ENCODE measurements at places on chromosomes 1 and 21.

- H3K4me3 ChIP-seq, result no peak overlapping the region
- peaks cover 2% of the 10 kb centered on the region for H3K4me1 ChIP-seq
- no peak overlapping the region for H3K27ac ChIP-seq
- H3K36me3 ChIP-seq, result no peaks in the 10 kb centered on the region
Measured at GRCh38 chr21:31489726-31490125, 145.7 kb upstream of the TIAM1 start.

DNA sequence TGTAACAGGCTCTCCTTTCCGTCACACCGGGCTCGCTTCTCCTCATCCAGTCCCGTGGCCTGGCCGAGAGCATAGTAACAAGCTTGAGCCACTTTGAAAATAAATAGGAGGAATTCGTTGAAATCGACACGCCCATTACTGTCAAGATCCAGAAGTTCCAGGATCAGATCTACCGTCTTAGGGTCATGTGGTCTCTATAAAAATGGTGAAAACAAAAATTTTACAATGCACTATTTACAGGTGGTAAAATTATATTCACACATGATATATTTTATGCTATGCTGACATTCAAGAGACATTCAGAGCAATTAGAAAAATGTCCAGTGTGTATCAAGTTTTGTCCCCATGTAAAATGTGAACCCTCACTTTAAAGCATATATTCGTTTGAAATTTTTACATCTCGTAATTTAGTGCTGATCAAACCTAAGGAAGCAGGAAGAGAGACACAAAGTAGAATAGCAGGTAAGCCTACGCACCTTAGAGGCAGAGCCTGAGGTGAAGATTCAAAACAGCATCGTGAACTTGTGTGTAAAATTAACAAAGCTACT lies 2.3 kb downstream of the TCHH start:
- no peaks in the 10 kb centered on the region for H3K36me3 ChIP-seq
- H3K27me3 ChIP-seq, result peaks cover 19% of the 10 kb centered on the region
- no peak overlapping the region for H3K4me3 ChIP-seq
- H3K4me1 ChIP-seq, result no peaks in the 10 kb centered on the region

GRCh38 chr21:33984021-33984481 lies 68.4 kb upstream of the ATP5PO start:
- H3K36me3 ChIP-seq, result no peaks in the 10 kb centered on the region
- no peak for DNase-seq
- no peak overlapping the region for H3K4me3 ChIP-seq
- no peak overlapping the region for H3K27ac ChIP-seq
- peaks cover 37% of the 10 kb centered on the region for H3K4me1 ChIP-seq

DNA sequence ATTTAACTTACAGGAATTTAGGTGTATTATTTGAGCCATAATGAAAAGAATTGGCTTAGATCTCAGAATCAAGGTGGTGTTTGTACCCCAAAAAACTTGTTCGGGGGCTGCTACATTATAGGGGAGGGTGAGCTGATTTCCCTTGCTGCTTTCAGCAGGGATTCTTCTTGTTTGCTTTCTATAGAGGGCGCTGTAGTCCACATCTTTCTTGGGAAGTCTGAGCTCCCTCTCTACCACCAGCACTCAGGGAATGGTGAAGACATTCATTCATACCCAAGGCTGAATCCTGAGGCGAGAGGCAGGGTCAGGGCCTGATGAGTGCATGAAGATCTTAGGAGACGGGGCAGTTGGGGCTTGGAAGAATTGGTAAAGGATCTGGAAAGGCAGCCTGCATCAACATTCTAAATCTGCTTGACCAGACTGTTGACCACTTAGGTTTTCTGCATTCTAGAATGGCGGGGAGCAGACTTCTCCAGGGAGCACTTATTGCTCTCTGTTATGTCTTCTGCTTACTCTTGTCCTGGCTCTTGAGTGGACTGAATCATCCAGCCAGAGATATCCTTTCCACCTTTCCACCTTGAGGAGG lies 18.9 kb downstream of the SPATA46 start:
- no peak for DNase-seq
- no peaks in the 10 kb centered on the region for H3K36me3 ChIP-seq
- H3K4me3 ChIP-seq, result no peak overlapping the region
- no peaks in the 10 kb centered on the region for H3K4me1 ChIP-seq
- no peaks in the 10 kb centered on the region for H3K27me3 ChIP-seq

DNA sequence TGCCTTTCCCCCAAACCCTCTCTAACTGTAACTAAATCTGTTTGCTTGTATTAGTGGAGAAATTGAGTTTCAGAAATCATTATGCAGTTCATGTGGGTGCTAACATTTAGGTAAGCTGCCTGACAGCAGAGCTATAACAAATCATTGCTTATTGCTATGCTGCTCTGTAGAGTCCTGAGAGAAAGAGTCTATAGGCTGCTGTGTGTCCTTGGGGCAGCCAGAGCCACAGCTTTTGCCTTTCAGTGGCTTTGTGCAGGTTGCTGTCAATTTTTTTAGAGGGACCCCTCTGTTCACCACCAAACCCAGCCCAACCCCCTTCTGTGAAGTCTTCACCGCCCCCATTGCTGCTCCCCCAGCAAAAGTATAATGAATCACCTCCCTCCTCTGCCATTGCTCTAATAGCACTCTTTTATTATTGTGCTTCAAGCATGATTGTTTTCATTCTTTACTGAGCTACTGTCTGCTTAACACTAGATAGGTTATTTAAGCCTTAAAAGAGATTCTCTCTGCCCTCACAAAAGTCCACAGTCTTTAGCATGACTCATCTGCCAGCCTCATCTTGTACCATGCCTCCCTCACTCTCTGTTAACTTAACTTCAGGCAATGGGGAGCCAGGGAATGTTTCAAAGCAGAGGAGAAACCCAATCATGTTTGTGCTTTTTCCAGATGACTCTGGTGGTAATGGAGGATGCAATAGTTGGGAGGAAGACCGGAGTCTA lies 38.6 kb downstream of the DIRAS3 start:
- H3K36me3 ChIP-seq, result no peaks in the 10 kb centered on the region
- no peaks in the 10 kb centered on the region for H3K4me1 ChIP-seq

- no peak overlapping the region for H3K4me3 ChIP-seq
- no peak overlapping the region for H3K27ac ChIP-seq
- no peaks in the 10 kb centered on the region for H3K4me1 ChIP-seq
Measured at GRCh38 chr1:180365039-180365438, 135.0 kb downstream of the LHX4 start.

GRCh38 chr1:213429642-213430041 lies 378.6 kb downstream of the RPS6KC1 start:
- DNase-seq, result no peak
- no peaks in the 10 kb centered on the region for H3K4me1 ChIP-seq
- peaks cover 7% of the 10 kb centered on the region for H3K27me3 ChIP-seq
- no peak overlapping the region for H3K27ac ChIP-seq

DNA sequence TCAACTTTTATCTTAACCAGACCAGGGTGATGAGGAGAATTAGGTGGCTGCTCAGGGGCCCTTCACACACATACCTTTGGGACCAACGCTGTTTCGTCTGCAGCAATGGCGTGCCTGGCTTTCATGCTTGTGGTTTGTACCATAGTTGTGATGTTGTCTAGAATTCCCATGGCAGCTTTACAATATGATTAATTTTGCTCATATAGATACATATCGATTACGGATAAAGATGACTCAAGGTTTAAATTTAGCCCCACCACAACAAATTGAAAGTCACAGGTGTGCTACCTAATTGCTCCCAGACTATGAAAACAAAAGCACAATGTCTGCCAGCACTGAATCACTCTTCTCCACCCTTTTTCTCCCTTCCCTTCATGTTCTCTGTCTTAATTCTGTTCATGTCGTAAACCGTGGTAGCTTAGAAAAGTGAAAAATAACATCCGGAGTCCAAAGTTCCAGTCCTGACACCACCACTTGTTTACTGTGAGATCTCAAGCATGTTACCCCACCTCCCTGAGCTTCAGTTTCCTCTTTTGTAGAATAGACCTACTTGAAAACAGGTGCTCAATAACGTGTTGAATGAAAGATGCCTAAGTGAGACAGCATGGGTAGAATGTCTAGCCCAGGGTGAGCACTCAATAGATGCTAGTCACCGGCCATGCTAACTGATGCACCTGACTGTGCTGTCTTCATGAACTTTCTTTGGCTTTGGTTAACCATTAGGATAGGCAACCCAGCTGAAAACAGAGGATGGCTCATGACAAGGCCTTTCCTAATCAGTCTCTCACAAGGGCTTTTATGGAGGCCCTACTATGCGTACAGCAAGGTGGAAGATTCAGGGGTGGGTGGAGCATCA lies 22.1 kb upstream of the JUN start:
- DNase-seq, result no peak
- no peak overlapping the region for H3K27ac ChIP-seq
- no peaks in the 10 kb centered on the region for H3K36me3 ChIP-seq
- no peaks in the 10 kb centered on the region for H3K27me3 ChIP-seq
- H3K4me1 ChIP-seq, result peaks cover 9% of the 10 kb centered on the region

GRCh38 chr1:7646981-7647901 lies 123.9 kb upstream of the VAMP3 start:
- peak; percentile 34 for DNase-seq
- no peak overlapping the region for H3K4me3 ChIP-seq
- no peaks in the 10 kb centered on the region for H3K36me3 ChIP-seq
- H3K4me1 ChIP-seq, result no peaks in the 10 kb centered on the region
- no peak overlapping the region for H3K27ac ChIP-seq
- H3K27me3 ChIP-seq, result no peaks in the 10 kb centered on the region

DNA sequence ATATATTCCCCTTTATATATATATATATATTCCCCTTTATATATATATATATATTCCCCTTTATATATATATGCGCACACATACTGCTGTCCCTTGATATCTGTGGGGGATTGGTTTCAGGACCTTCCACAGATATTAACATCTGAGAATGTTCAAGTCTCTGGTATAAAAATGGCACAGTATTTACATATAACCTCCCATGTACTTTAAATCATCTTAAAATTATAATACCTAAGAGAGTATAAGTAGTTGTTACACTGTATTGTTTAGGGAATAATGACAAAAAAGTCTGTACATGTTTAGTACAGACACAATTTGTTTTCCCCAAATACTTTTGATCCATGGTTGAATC lies 45.8 kb downstream of the NR5A2 start:
- no peaks in the 10 kb centered on the region for H3K36me3 ChIP-seq
- H3K4me1 ChIP-seq, result no peaks in the 10 kb centered on the region
- H3K4me3 ChIP-seq, result no peak overlapping the region
- H3K27ac ChIP-seq, result no peak overlapping the region
- no peak for DNase-seq

GRCh38 chr1:61053712-61054600 lies 28.4 kb upstream of the NFIA start:
- no peak overlapping the region for H3K27ac ChIP-seq
- H3K36me3 ChIP-seq, result no peaks in the 10 kb centered on the region

- DNase-seq, result no peak
- no peaks in the 10 kb centered on the region for H3K36me3 ChIP-seq
- no peaks in the 10 kb centered on the region for H3K4me1 ChIP-seq
- H3K27ac ChIP-seq, result no peak overlapping the region
- H3K4me3 ChIP-seq, result no peak overlapping the region
Measured at GRCh38 chr1:99347041-99347684, 82.9 kb downstream of the PLPPR4 start.

DNA sequence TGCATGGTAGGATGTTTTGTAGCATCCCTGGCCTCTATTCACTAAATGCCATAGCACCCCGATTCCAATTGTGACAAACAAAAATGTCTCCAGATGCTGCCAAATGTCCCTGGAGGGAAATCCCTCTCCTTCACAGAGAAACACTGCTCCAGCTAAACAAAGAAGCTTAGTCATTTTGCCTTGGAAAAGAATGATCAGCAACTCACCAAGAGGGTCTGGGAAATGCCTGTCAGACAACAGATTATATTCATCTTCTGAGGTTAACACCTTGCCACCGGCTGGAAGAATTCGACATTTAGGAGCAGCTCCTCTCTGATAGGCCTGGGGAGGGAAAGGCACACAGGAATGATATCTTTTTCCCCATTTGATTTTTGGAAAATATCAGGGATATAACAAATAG lies 84.4 kb downstream of the NIBAN1 start:
- no peak overlapping the region for H3K4me3 ChIP-seq
- peak overlapping the region; percentile 62 for H3K27ac ChIP-seq
- DNase-seq, result no peak
- H3K27me3 ChIP-seq, result no peaks in the 10 kb centered on the region
- H3K36me3 ChIP-seq, result peaks cover 41% of the 10 kb centered on the region
- H3K4me1 ChIP-seq, result peaks cover 35% of the 10 kb centered on the region

- H3K27me3 ChIP-seq, result peaks cover 12% of the 10 kb centered on the region
- H3K4me3 ChIP-seq, result no peak overlapping the region
- DNase-seq, result no peak
- H3K4me1 ChIP-seq, result peaks cover 11% of the 10 kb centered on the region
- no peak overlapping the region for H3K27ac ChIP-seq
Measured at GRCh38 chr1:221663321-221663720, 78.6 kb downstream of the DUSP10 start.

GRCh38 chr1:114015075-114015474 lies 35.8 kb downstream of the OLFML3 start:
- peaks cover 16% of the 10 kb centered on the region for H3K27me3 ChIP-seq
- no peak overlapping the region for H3K4me3 ChIP-seq
- H3K27ac ChIP-seq, result no peak overlapping the region

DNA sequence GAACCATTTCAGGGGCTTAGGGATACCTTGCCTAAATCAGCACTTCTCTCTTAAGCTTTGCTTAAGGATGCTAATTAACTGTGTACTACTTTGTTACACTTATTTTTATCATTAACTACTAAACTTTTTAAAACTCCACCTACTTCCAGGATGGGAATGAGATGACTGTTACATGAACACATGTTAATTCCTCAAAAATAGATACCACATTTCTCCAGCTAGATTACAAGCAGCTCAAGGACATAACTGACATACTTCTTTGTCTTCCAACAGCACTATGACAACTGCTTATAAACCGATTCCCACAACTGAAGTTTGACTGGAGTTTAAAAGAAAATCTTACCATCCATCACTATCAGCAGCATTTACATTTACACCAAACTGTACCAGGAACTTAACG lies 53.7 kb downstream of the TP53BP2 start:
- H3K27ac ChIP-seq, result no peak overlapping the region
- H3K4me1 ChIP-seq, result peaks cover 3% of the 10 kb centered on the region

GRCh38 chr1:219476116-219476515 lies 136.8 kb downstream of the ZC3H11B start:
- H3K4me3 ChIP-seq, result no peak overlapping the region
- no peak for DNase-seq
- H3K27ac ChIP-seq, result no peak overlapping the region
- peaks cover 7% of the 10 kb centered on the region for H3K4me1 ChIP-seq
- H3K27me3 ChIP-seq, result no peaks in the 10 kb centered on the region

- H3K4me3 ChIP-seq, result peak overlapping the region; percentile 85
- peaks cover 2% of the 10 kb centered on the region for H3K36me3 ChIP-seq
- no peaks in the 10 kb centered on the region for H3K27me3 ChIP-seq
- H3K27ac ChIP-seq, result peak overlapping the region; percentile 89
Measured at GRCh38 chr21:44874497-44875315, 1.2 kb upstream of the PTTG1IP start.

GRCh38 chr1:162444903-162445302 lies 33.0 kb upstream of the SH2D1B start:
- H3K36me3 ChIP-seq, result no peaks in the 10 kb centered on the region
- no peak overlapping the region for H3K27ac ChIP-seq
- no peak for DNase-seq
- no peak overlapping the region for H3K4me3 ChIP-seq

GRCh38 chr1:234840253-234840652 lies 230.3 kb upstream of the IRF2BP2 start:
- no peaks in the 10 kb centered on the region for H3K27me3 ChIP-seq
- H3K4me3 ChIP-seq, result no peak overlapping the region
- H3K4me1 ChIP-seq, result peaks cover 79% of the 10 kb centered on the region
- DNase-seq, result no peak
- peak overlapping the region; percentile 90 for H3K27ac ChIP-seq
- H3K36me3 ChIP-seq, result peaks cover 2% of the 10 kb centered on the region

- DNase-seq, result no peak
- H3K4me1 ChIP-seq, result peaks cover 18% of the 10 kb centered on the region
- H3K4me3 ChIP-seq, result no peak overlapping the region
Measured at GRCh38 chr1:116855191-116855619, 54.5 kb upstream of the PTGFRN start.

Data from activated T-helper 2 cell treated with anti-CD3 and anti-CD28 coated beads, Interferon-gamma antibody, Interleukin-2, Interleukin-4, amounts not matched to agents 10 μg/mL and 5 μg/mL and 100 μg/mL, durations not matched to agents 14 hours and 24 hours and 36 hours (primary cell).